ENCODE measurements at places on chromosomes 1 and 21.

- DNase-seq, result no peak
These were observed 237.7 kb upstream of the C1orf174 start for GRCh38 chr1:4137621-4138415.

DNA sequence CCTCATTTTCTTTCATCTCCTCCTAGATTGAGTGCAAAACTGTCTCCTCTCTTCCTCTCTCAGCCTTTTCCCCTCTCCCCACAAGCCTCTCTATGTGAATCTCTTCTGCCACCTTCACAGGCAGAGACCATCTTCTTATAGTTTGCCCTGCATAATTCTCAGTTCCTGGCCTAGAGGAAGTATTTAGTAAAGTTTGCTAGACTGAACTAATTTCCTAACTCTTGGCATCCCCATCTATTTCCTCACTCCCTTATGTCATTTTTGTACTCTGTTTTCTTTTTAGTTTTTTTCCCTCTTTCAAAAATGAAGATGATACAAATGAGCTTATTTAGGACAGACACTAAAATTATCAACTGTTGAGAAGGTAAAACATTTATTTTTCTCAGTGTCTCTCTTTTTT lies 66.0 kb downstream of the XCL2 start:
- no peak for DNase-seq

DNA sequence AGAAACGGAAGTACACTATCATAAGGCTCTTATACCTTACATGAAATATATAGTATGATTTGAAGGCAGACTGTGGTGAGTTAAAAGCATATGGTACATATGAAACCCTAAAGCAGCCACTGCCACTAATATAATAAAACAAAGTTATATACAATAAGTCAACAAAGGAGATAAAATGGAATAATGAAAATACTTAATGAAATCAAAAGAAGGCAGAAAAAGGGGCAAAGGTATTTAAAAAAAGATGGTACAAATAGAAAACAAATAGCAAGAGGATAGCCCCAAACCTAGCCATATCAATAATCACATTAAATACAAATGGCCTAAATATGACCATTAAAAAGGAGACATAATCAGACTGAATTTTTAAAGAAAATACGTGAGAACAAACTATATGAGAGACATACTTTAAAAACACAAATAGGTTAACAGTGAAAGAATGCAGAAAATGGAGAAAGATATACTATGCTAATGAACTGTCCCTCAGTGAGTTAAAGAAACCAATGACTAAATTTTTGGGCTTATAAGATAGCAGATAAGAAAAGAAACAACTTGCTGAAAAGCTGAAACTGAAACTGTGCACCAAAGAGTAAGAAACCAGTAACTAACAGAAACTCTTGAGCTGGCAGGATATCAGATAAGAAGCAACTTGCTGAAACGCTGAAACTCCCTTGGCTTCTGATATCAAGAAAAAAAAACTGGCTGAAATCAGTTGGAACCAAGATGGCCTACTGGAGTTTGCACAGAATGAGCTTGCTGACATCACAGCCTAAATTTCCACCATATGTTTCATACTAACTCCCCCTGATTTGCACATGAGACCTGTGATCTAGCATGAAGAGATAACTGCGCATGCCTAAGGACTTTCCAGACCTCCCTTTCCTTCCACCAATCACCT lies 44.3 kb upstream of the IL10 start:
- no peak for DNase-seq

DNA sequence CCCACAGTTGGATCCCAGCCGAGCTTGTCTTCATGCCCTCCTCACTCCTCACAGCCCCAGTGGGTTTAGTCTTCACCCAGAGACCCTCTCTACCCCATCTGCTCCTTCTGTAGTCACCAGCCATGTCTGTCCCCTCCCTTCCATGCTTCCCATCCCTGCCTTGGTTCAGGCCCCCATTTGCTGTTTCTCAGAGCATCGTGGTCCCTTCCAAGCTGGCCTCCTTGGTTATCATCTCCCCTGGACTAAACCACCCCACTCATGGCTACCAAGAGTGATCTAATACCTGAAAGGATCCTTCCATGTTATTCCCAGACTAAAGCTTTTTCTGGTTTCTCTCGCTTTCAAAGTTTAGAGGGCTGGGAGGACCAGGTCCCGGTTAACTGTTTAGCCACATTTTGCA lies 8.3 kb downstream of the CNIH3 start:
- no peak for DNase-seq

DNA sequence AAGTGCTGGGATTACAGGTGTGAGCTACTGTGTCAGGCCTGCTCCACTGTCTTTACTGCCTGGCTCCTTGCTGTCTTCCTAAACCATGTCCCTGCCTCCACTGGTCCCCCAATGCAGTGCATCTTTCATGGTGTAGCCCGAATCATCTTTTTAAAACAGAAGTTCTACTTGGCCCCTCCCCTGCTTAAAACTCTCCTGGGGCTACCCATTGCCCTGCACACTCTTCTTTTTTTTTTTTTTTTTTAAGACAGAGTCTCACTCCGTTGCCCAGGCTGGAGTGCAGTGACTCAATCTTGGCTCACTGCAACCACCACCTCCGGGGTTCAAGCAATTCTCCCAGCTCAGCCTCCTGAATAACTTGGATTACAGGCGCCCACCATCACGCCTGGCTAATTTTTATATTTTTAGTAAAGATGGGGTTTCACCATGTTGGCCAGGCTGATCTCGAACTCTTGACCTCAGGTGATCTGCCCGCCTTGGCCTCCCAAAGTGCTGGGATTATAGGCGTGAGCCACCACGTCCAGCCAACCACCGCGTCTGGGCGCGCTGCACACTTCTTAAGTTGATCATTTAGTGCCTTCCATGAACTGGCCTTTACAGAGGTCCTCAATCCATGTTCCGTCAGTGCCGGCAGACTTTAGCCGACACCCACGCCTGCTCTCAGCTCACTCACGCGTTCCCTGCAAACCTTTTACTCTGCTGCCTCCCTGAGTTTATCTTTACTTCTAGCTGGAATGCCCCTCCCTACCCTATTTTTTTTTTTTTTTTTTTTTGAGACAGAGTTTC lies 2.4 kb downstream of the FCN3 start:
- no peak for DNase-seq

Data from activated effector memory CD4-positive, alpha-beta T cell treated with Interleukin-2 at 50 U/mL for 16 hours (primary cell).